ENCODE measurements at places on chromosomes 4 and X.

GRCh38 chr4:125131891-125132680 is 182.7 kb upstream of the FAT4 start:
- no peak for DNase-seq

DNA sequence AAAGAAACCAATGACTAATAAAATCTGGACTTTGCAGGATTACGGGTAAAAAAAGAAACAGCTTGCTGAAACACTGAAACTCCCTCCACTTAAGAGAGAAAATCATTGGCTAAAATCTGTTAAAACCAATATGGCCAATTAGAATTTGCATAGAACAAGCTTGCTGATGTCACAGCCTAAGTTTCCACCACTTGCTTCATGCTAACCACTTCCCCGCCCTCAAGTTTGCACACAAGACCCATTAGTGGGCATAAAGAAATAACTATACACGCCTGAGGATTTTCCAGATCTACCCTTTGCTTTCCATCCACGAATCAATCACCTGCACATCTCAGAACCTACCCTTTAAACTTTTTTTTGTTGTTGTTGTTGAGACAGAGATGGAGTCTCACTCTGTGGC is 42.7 kb upstream of the PHEX start:
- no peak for DNase-seq

DNA sequence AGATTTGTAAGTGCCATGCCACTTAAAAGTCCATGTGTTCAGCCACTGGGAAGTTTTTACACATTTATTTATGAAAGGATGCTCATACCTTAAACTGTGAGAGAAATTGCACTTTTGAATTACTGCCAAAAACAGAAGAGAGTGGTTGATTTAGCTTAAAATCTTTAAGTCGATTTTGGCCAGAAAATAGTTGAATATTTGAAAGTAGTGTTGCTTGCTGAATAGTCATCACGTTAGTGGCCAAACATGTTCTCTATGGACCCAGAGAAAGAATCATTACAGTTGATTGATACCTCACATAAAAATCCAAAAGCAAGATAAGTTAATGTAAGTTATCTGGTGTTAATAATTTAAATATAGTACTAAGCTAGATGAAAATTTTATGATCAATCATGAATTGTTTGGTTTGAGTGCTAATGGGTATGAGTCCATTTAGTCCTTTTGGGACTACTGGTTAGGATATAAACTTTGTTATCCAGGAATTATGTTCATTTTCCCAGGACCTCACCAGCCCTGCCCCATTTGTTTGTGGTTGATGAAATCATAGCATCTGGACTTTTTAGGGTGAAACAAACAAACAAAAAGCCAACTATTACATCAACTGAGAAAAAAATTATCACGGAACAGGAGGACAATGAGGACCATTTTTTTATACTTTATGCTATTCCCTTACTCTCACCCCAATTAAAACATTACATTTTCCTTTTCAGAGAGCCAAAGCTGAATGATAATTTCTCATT is 6.3 kb downstream of the GIMD1 start:
- DNase-seq, result no peak

DNA sequence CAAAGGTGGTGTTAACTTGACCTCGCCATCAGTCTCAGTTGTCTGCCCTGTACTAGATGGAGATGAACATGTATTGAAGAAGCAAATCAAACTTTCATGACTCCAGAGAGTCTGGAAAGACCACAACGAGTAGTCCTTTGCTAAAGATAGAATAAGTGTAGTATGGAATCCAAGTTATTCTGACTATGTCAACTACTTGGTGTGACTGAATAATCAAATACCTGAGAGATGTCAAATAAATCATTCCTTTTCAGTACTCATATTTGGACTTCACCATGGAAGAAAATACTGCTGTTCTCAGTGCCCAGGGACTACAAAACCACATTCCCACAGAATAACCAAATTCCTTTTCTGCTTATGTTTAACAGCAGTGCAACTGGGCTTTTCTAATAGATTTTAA is 161.2 kb upstream of the SPRY1 start:
- no peak for DNase-seq

DNA sequence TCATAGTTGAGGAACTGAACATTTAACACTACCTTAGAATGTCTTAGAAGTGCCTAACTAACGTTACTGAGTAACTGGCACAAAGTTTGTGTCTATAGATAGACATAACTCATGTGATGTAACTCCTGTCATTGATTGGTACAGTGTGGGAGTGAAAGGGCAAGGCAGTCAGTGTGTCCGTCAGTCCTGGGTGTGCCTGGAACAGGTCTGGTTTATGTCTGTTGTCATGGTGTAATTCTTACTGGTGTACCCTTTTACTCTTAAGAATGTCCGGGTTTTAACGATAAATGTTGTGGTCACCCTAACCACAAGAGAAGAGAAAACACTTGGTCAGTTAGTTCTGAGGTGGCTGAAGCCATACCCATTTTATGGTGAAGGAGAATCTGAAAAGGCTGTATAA is 93.1 kb upstream of the ESX1 start:
- DNase-seq, result no peak

DNA sequence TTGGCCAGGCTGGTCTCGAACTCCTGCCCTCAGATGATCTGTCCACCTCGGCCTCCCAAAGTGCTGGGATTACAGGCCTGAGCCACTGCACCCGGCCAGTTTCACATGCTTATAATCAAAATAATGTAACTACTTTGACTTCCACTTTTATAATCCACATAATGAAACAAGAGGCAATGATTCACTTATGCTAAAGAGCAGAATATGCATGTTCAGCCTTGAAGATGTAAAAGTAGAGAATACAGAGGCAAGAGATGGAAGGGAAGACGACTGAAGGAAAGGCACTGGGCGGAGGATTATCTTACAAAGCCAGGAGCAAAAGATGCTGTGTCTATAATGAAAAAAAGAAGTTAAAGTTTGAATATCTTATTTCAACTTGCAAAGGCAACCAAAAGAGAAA is 13.3 kb upstream of the ZNF518B start:
- no peak for DNase-seq

- DNase-seq, result no peak
These were observed 144.2 kb downstream of the POLA1 start for GRCh38 chrX:24837966-24838365.

DNA sequence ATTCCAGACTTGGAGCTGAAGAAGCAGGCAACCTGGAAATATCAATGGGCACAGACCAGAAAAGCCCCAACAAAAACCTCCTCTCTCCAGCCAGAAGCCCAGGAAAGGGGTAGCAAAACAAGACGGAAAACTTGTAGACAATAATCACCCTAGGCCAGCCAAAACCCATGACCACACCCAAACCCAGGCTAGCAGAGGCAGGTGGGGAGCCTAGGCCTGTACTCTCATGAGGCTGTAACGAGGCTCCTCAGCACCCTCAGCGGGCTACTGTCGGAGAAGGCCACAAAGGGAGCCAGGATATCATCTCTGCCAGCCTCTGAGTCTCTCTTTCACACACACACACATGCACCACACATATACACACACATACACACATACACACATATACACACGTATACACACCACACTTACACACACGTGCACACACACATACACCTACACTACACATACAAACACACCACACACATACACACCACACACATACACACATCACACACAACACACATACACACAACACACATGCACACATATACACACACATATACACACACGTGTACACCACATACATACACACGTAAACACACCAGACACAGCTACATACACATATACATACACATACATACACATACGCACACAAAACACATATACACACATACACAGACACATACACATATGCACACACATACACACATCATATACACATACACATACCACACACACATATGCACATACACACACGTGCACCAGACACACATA is 90.6 kb downstream of the FHDC1 start:
- peak; percentile 57 for DNase-seq

DNA sequence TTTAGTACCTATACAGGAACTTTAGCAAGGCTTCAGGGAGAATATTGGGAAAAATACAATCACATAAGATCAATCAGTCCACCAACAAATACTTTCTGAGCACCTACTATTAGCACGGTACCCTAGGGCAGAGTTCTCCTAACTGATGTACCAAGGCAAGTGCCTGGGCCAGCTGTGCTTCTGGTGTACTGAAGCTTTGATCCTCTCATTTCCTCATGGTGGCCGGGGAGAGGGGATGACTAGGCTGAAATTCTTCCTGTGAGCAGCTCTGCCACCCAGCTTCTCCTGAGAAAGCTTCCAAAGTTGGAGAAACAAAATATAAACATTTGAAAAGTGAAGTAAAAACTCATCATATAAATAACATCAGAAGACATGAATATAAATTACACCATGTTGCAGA is 49.3 kb upstream of the ATOH1 start:
- no peak for DNase-seq
